ENCODE measurements at places on chromosomes 2 and 18. TPM values are rescaled to one million over a fixed set of nuclear protein-coding genes. Genes with fewer than 3 reads are reported as not detected.

The YES1 gene
- total RNA-seq: 81.9 TPM

The RBM43 gene
- total RNA-seq: 3.7 TPM

The MAPRE2 gene
- total RNA-seq: 17.0 TPM

The ACTG2 gene
- not detected for total RNA-seq

The ELAC1 gene
- total RNA-seq: 6.6 TPM

The IL36G gene
- total RNA-seq: not detected

The UPP2 gene
- not detected for total RNA-seq
